ENCODE measurements at places on chromosomes 7 and 10.

DNA sequence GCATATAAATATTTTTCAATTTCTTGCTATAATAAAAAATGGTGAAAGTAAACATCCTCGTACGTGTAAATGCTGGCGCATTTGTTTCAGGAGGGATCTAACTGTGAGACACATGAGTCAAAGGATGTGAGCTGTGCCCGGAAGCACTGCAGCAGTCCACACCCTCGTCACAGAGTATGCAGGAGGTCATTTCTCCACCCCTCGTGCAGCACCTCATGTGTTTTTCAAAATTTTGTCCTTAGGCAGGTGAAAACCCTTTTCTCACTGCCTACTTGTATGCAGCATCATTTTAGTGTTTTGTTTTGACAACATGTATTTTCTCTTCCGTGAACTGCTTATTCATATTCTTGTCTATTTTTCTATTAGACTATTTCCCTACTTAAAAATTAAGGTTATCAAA lies 162.7 kb downstream of the AVL9 start:
- no peaks in the 10 kb centered on the region for H3K27me3 ChIP-seq
- H3K36me3 ChIP-seq, result no peaks in the 10 kb centered on the region
- DNase-seq, result no peak
- no peak overlapping the region for H3K4me3 ChIP-seq

DNA sequence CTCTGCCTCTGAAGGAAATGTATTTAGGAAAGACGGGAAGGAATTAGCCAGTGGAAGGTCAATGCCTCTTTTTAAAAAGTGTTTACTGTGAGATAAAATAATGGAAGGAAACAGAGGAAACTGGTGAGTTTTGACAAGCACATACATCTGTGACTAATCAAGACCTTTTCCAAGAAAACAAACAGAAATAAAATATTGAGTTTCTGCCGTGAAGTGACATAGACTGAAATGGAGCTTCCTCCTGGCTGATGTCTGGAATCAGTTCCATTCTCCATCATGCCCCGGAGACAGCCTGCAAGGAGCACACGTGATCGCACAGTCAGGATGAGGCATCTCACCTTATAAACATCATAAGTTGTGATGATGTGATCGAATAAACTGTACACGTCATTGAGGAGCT lies 30.7 kb downstream of the TECTB start:
- H3K27me3 ChIP-seq, result no peaks in the 10 kb centered on the region
- no peaks in the 10 kb centered on the region for H3K36me3 ChIP-seq
- H3K27ac ChIP-seq, result no peak overlapping the region
- no peak for DNase-seq

- H3K4me1 ChIP-seq, result no peaks in the 10 kb centered on the region
- no peak overlapping the region for H3K27ac ChIP-seq
- no peak overlapping the region for H3K4me3 ChIP-seq
- no peak for DNase-seq
Measured at GRCh38 chr10:130002606-130003005, 38.5 kb upstream of the EBF3 start.

DNA sequence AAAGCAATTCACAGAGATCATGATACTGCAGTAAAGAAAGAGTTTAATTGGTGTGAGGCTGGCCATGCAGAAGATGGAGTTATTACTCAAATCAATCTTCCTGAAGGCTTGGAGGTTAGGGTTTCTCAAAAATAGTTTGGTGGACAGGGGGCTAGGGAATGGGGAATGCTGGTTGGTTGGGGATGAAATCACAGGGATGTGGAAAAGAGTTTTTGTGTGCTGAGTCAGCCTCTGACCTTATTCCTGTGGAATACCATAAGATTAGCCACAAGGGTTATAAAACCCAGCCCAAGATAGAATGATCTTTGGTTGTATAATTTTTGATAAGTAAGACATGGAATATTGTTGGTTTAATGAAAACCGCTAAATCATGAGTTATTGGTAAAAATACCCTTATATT lies 764.3 kb downstream of the TYW1 start:
- H3K4me3 ChIP-seq, result no peak overlapping the region
- peaks cover 14% of the 10 kb centered on the region for H3K27me3 ChIP-seq
- no peak overlapping the region for H3K27ac ChIP-seq
- no peak for DNase-seq
- peaks cover 4% of the 10 kb centered on the region for H3K4me1 ChIP-seq
- H3K36me3 ChIP-seq, result no peaks in the 10 kb centered on the region

DNA sequence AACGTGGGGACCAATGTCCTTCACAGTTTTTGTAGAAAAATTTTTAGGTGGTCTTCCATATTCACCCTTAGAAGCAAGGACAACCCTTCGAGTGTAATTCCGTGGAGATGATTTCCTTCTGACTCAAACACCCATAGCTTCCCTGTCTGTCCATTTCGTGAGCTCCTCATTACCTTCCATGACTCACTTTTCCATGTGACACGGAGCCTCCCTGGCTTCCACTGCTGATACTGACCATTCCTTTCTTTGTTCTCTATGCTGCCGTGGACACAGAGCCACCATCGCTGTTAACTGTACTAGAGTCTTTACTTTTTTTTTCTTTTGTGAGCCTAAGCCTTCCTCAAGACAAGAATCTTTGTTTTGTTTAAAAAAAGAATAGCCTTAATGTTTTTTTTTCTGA lies 12.5 kb upstream of the ARMS2 start:
- no peak overlapping the region for H3K4me3 ChIP-seq
- no peak for DNase-seq
- H3K4me1 ChIP-seq, result no peaks in the 10 kb centered on the region
- H3K27me3 ChIP-seq, result no peaks in the 10 kb centered on the region

DNA sequence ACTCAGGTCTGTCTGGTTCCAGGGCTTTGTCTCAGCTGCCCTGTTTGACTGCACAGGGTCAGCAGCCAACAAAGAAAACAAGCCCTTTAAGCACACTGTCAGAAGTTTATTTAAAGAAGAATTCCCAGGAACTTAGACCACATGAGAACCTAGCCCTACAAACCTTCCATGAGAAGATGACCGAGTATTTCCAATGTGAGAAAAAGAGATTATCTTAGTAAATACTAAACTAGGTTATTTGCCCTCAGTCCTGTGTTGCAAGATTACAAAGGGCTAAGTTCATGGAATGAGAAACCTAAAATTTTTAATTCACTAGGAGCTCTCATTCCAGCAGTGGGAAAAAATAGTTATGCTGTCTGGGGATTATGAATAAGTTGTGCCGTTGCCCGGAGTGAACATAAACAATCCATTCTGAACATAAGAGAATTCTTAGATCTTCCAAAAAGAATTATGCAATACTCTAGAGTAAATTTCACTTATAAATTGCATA lies 46.7 kb downstream of the NOC3L start:
- no peak overlapping the region for H3K4me3 ChIP-seq
- H3K36me3 ChIP-seq, result peaks cover 6% of the 10 kb centered on the region
- no peaks in the 10 kb centered on the region for H3K27me3 ChIP-seq
- H3K4me1 ChIP-seq, result no peaks in the 10 kb centered on the region
- no peak for DNase-seq

DNA sequence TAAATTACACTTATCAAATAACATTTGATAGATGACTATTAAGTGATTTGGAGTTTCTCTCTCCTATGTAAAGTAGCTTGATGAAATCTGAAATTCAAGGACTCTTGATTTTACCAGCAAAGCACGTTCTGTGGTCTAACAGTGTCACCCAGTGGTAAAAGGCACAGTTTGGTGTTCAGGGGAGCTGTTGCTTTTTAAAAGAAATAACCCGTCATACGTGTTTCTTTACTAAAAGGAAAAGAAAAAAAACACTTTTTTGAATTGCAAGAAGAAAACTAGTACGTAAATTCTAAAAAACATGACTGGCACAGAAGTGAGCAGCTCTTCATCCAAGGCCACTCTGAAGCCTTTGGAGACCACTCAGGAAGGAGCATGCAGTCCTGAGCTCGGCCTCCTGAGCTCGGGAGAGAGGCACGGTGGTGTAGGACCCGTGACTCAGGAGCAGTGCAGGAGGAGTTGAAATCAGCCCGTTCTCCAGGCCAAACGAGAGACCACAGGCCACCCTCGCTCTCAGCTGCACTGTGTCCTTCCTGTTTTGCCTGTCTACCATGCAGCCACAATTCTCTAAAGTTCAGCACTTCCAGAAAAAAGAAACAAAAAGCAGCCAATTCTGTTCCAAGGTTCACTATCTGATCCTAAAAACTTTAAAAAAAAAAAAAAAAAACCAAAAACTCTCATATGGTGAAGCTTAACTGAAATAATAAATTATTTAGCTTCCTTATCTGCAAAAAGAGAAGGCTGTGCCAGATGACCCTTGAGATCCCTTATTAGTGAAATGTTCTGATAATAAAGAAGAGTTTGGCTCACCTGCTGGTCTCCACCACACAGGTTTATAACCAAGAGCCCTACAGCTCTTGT lies 212.6 kb upstream of the FRMD4A start:
- H3K4me1 ChIP-seq, result peaks cover 26% of the 10 kb centered on the region
- H3K4me3 ChIP-seq, result no peak overlapping the region
- DNase-seq, result peak; percentile 65
- no peaks in the 10 kb centered on the region for H3K27me3 ChIP-seq

DNA sequence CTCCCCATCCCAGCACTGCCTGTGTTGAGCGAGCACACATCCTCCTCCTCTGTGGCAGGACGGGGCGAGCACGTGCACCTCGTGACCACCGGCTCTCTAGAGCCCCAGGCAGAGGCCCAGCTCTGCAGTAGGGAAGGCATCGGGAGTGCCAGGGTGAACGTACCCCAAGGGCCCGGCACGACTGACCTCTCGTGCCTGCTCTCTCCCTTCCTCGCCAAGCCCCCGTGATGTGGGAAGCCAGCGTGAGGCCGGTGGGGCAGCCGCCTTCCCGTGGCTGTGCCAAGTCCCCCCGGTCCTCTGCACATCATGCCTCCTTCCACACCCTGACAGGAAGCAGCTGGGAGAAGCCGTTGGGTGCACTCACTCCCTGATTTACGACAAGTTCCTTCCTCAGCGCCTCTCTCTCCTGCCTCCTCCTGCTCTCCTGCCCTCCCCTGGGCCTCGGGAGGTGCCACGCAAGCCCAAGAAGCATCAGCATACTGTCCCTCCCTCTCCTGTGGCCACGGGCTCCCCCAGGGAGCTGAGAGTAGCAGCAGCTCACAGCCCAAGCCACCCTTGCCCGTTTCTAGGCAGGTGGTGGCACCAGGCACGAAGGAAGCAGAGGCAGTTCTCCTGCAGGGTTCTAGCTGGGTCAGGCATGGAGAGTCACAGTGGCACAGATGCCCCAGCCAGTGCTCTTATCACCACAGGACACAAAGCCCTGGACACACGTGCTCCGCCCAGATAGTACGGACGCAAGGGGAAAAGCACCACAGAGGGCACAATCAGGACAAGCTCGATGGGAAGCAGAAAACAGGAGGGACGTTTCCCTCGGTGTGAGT lies 47.0 kb downstream of the AMZ1 start:
- no peak for DNase-seq
- H3K27ac ChIP-seq, result no peak overlapping the region
- peaks cover 68% of the 10 kb centered on the region for H3K4me1 ChIP-seq
- no peak overlapping the region for H3K4me3 ChIP-seq

- no peaks in the 10 kb centered on the region for H3K36me3 ChIP-seq
- DNase-seq, result no peak
- H3K4me1 ChIP-seq, result no peaks in the 10 kb centered on the region
- no peak overlapping the region for H3K4me3 ChIP-seq
- no peaks in the 10 kb centered on the region for H3K27me3 ChIP-seq
Measured at GRCh38 chr7:155283565-155284194, 14.0 kb upstream of the INSIG1 start.

DNA sequence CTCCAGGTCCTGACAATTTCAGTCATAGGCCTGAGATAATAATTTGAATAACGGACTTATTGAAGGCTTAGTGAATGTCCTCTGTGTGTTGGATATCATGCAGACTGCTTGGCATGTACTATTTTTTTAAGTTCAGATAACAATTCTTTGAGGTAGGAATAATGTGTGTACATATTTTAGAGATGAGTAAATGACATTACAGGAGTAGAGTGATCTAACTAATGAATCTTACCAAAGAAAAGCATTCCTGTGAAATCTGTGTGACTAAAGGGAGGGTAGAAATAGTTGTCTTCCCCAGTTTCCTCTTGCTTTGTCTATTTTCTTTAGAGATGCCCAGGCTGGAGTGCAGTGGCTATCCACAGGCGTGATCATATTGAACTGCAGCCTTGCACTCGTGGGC lies 391.8 kb upstream of the ETV1 start:
- no peak for DNase-seq
- H3K4me3 ChIP-seq, result no peak overlapping the region
- H3K27ac ChIP-seq, result no peak overlapping the region
- no peaks in the 10 kb centered on the region for H3K4me1 ChIP-seq

DNA sequence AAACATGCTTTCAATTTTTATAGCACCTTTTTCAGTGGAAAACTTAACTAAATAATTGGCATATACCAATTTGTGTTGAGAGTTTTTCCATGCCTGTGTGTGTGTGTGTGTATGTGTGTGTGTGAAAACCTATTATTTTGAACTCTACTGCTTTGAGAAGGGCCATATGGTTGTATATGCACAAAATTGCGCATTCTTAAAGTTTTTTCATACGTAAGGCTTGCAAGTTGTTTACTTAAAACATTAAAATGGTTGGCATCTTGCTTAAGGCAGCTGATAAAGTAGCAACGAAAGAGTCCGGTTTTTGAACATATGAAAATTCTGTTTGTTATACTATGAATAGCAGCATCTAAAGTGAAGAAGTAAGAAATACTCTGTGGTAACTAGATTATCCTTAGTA lies 84.1 kb downstream of the HDAC9 start:
- peaks cover 2% of the 10 kb centered on the region for H3K36me3 ChIP-seq
- H3K27me3 ChIP-seq, result no peaks in the 10 kb centered on the region
- H3K4me3 ChIP-seq, result no peak overlapping the region
- H3K27ac ChIP-seq, result no peak overlapping the region

GRCh38 chr7:157627646-157628045 lies 290.8 kb downstream of the DNAJB6 start:
- H3K27ac ChIP-seq, result no peak overlapping the region
- H3K36me3 ChIP-seq, result peaks cover 5% of the 10 kb centered on the region
- H3K4me1 ChIP-seq, result no peaks in the 10 kb centered on the region

DNA sequence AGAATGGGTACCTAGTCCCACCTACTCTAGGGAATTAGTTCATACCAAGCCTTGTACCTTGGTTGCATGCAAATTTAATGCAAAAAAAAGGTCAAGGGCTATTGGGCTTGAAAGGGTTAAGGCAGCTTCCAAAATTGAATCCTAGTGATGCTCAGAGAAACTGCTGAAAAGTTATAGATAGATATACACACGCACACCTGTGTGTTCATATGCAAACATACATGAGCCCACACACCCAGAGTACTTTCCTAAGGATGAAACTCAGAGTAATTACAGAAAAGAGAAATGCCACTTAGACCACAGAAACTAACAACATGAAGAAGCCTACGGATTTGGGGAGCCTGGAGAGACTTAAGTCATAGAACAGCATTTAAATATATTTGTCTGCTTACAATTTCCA lies 1.5 kb downstream of the SLC25A13 start:
- no peaks in the 10 kb centered on the region for H3K36me3 ChIP-seq
- no peak overlapping the region for H3K4me3 ChIP-seq
- peak overlapping the region; percentile 97 for H3K27ac ChIP-seq
- no peak for DNase-seq
- H3K4me1 ChIP-seq, result peaks cover 4% of the 10 kb centered on the region
- no peaks in the 10 kb centered on the region for H3K27me3 ChIP-seq

DNA sequence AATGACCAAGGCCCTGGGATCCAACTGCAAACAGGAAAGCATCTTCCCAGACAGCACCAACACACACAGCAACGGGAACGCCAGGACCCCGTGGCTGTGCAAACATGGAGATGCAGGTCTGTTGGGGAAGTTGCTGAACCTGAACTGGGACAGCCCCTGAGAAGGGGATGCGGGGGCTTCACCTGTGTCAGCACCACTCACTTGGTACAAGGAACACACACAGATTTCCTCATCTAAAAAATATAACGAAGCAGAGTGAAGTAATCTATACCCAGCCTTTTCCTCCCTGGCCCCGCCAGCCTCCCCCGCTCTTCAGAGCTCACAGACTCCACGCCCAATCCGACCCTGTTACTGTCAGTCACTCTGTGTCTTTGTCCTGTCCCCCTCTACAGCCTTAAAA lies 93.0 kb downstream of the PTPRN2 start:
- DNase-seq, result no peak
- no peak overlapping the region for H3K4me3 ChIP-seq
- H3K36me3 ChIP-seq, result peaks cover 10% of the 10 kb centered on the region
- H3K27me3 ChIP-seq, result no peaks in the 10 kb centered on the region
- peaks cover 38% of the 10 kb centered on the region for H3K4me1 ChIP-seq

Measured in spinal cord (tissue), 10 donors.